ENCODE measurements at places on chromosomes 1 and 21.

DNA sequence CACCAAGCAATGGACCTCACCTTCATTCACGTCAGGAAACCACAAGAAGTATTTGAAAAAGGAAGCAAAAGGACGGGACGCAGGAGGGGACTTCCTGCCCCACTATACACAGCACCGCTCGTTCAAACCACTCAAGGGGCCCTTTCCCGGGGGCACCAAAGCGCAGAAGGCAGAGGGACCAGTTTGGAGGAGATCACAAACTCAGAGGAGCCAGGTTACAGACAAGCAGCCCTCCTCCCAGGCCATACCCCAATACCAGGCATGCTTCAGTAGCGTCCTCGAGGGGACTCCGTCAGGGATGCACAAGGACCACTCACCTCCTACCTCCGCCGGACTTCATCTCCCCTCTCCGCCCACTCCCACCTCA lies 685 bp downstream of the CRTC2 start:
- no peak for DNase-seq

GRCh38 chr1:205976708-205977401 lies 26.3 kb downstream of the RAB7B start:
- DNase-seq = no peak

- no peak for DNase-seq
Measured at GRCh38 chr1:12231276-12231595, 1.4 kb downstream of the VPS13D start.

- no peak for DNase-seq
Measured at GRCh38 chr1:21608798-21609197, 60.4 kb downstream of the RAP1GAP start.

DNA sequence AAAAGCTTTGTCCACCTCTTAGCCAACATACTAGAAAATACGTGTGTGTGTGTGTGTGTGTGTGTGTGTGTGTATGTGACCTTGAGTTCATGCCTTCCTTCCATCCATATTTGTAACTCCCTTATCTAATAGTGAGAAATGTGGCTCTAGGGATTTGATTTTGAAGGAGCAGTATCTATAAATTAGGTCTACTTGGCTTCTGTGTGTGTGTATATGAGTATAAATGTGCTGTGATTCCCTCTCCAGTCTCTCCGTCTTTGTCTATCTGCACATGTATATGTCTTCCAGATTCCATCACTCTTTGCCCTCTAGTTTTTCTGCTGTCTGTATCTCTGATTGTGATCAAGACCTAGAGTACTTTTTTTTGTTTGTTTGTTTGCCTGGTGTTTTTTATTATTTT lies 11.9 kb upstream of the NBL1 start:
- no peak for DNase-seq

DNA sequence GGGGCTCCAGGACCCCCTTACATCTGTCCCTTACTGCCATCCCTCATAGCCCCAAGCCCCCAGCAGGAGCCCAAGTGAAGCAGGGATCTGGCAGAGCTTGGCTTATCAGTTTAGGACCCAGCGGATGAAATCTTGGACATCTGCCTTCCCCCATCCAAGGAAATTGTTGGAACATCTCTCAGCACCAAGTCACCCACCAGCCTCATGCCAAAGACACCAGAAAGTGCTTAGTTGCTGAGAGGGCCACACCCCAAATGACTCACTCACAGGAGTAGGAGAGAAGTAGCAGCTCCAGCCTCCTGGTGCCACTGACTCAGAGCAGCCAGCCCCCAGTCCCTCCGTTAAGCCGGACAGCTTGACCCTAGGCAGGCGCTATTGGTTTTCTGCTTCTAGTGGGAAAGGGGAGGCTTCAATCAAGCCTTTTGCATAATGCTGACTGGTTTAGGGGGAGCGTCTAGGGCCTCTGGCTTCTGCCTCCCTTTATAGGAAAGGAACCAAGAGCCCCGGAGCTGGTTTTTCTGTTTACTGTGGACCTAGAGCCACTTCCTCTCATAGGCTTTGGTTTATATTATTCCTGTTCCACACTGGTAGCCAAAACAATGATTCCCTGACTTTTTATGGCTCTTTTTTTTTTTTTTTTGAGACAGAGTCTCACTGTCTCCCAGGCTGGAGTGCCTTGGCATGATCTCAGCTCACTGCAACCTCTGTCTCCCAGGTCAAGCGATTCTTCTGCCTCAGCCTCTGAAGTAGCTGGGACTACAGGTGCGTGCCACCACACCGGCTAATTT lies 114.2 kb upstream of the IPO9 start:
- DNase-seq = peak; percentile 55

DNA sequence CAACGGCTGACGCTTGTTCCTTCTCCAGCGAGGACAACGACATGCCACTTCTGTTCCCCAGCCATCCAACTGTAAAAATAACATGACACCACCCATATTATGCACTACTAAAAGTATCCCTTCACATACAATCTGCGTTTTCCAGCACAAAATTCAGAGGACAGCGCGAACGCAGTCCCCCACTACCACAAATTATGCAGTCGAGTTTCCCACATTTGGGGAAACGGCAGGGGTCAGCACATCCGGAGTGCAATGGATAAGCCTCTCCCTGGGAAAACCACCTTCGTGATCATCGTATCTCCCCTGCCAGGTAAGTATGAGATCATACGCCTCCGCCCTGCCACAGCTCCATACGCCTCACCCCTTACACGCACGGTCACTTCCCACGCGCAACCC lies 120.9 kb downstream of the PPIAL4G start:
- no peak for DNase-seq
